Skin of body (tissue), 3 donors: ENCODE measurements at places on chromosomes 16 and 17.

- no peak for DNase-seq
Measured at GRCh38 chr17:11406716-11407115, 165.7 kb downstream of the SHISA6 start.

- DNase-seq, result no peak
Measured at GRCh38 chr17:34542700-34543336, 36.6 kb upstream of the TMEM132E start.

DNA sequence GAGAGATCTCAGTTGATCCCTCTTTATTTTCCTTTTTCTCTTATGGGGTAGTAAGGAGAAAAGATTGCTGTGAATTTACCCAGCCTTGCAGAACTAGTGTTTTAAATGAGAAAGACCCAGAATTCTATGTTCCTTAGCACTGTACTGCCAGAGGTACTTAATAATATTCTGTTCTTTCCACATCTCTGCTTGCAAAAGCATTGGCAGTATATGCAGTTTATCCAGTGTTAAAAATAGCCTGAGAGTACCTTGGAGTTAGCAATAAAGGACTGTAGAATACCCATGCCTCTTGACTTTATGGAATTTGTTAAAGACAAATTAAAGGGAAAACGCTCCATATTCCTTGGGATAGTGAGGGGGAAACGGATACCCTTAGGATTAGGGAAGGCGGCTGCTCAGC, 11.9 kb downstream of the SLC7A6 start:
- no peak for DNase-seq

- no peak for DNase-seq
Measured at GRCh38 chr16:3215601-3216262, 19.2 kb downstream of the ZNF200 start.

DNA sequence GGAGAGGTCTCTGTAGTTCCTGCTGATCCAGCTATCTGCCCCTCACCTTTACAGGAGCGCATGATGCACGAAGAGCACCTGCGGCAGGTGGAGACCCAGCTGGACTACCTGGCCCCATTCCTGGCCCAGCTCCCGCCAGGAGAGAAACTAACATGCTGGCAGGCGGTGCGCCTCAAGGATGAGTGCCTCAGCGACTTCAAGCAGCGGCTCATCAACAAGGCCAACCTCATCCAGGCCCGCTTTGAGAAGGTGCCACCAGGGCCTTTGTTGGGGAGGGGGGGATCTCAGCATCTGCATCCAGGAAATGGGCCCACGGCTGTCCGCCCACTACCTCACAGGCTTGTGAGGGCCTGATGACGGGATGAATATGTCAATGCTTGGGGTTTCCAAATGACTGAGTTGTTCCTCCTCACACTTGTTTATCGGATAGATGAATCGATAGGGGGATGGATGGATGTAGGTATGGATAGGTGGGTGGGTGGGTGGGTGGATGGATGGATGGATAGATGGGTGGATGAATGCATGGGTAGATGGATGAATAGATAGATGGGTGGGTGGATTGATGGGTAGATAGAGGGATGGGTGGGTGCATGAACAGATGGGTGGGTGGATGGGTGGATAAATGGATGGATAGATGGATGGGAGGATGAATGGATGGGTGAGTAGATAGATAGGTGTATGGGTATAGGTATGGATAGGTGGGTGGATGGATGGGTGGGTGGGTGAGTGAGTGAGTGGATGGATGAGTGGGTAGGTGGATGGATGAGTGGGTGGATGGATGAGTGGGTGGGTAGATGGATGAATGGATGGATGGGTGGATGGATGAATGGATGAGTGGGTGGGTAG, 7.0 kb upstream of the KATNB1 start:
- DNase-seq, result no peak
